ENCODE measurements at places on chromosomes 2 and 18.

GRCh38 chr2:193869564-193869963 lies 1674.8 kb upstream of the TMEFF2 start:
- DNase-seq = no peak

GRCh38 chr2:178674122-178674521 lies 133.1 kb downstream of the TTN start:
- no peak for DNase-seq

DNA sequence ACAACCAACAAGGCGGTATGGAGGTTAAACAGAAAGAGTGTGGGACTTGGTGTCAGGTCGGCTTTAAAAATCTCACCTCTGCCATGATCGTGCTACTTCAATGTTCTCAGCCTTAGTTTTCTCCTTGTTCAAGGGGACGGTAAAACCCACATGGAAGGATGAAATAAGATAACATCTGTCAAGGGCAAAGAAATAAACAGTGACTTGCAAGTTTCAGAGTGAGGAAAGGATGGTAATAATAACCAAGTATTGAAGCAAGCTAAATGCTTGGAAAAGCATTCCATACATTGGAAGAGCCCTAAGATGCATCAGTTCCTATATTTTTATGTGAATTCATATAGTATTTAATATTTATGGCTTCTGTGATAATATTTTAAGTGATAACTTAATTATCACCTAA lies 29.8 kb upstream of the LMAN1 start:
- DNase-seq = no peak

- DNase-seq = peak; percentile 96
Observed at GRCh38 chr2:144950899-144951560, 431.1 kb upstream of the ZEB2 start.

DNA sequence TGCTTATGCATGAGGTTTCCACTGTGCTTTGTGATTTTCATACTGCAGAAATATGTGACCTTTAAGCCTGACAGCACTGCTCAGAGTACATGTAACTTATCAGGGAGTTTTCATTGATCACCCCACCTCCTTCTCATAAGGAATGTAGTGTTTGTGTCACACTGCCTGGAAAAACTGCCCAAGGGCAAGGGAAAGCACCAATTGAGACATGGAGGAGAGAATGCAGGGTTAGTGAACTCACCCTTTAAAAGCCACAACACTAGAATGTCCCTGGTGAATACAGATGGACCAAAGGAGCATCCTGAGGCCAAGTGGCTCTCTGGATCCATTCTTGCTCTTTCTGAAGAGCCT lies 147.2 kb upstream of the SPATS2L start:
- no peak for DNase-seq

DNA sequence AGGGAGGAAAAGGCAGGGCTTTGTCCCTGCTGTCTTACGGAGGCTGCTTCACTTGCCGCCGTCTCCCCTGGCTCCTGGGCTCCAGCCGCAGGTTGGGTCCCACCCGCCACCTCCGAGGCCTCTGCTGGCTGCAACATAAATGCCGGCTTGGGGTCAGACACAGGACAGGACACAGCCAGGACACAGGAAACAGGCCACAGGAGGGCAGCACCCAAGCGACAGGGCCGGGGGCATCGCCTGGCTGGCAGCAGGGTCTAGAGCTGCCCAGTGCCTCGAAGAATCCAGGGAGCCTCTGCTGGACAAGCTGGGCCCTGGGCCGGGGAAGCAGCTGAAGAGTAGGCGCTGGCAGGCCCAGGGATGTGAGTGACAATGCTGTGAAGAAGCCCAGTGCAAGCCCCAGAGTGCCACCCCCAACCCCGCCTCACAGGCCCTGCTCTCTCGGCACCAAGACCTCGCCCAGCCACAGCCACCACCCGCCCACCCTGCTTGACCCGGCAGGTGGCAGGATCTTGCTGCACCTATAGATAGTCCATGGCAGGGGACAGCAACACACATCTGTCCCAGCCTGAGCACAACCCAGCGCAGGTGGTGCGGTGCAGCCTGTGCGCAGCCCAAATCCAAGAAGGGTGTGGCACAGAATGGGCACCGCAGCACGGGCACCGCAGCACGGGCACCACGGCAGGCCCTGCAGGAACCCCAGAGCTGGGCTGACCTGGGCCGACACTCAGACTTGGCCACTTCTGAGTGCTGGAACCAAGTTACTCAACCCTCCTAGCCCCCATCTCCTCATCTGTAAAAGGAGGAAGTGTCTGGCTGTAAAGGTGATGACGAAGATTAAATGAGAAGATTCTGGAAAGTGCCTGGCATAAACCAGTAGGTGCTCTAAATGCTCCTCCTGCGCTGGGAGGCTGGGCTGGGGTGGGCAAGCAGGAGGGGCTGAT lies 55.6 kb downstream of the BIN1 start:
- no peak for DNase-seq

- no peak for DNase-seq
Observed at GRCh38 chr2:204359076-204359475, 186.2 kb upstream of the PARD3B start.

DNA sequence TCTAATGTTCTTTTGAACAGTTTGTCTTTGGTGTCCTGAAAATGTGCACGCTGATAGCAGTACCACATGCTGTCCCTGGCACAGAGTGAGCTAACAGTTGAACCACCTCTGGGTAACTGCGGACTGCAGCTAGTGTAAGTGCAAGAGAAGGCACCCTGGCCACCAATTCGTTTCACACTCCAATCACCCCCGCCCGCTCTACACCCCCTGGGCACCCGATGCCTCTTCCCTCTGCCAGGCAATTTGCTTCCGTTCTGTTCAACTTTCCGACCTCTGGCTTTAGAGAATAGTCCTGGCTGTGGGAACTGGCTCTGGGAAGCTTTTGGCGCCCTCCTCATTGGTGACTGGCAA lies 1.4 kb downstream of the DOCK10 start:
- DNase-seq = no peak

DNA sequence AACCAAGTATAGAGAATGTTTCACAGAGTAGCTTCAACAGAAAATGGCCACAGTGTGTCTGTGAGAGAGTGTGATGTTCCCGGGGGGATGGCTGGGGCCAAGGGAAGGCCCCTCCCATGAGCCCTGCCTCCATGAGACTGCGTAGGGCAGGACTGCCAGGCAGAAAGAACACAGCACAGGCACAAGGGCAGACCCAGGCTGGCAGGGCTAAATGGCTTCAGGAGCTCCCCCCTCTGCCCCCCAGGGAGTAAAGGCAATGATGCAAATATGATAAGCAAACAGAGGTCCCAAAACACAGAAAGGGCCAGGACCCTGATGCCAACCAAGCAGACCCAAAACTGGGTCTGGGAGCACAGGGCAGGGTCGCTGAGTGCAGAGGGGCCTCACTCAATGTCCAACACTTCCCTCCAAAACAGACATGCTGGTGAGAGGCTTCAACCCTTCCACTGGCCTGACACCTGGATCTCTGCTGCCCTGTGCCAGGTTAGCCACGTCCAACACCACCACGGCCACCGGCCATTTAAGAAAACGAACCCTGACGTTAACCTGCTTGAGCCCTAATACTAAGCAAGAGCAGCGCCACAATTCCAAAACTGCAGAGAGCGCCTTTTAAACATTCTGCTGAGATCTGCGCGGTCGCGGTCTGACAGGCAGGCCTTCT lies 90.3 kb downstream of the HDAC4 start:
- DNase-seq = no peak

DNA sequence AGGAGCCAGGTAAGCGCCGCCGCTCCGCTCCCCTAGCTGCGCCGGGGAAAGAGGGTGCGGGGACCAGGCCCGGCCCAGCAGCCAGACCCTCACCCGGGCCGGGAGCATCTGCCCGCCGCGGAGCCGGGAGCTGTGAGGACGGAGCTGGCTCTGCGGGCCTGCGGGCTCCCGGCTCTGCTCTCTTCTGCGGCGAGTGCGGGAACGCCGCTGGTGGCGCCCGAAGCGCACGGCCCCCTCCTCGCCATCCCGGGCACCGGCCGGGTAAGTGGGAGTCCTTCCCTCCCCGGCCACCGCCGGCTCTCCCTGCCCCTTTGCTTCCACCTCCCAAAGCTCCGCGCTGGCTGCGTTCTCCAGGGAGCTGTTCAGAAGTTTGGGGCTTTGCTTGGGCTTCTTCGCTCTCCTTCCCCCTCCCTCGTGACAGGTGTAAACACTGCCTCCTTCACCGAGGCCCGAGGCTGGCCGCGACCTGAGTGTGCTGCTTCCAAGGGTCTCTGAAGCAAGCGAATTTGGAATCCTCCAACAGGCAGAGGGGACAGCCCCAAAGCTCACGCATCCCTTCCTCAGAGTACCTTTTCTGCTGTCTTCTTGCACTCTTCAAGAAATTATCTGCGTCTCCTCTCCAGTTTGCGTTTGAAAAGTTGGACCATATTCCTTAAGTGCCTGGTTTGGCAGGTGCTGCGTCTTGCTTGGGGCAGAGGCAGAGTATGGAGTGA lies 632 bp downstream of the AFTPH start:
- DNase-seq = peak; percentile 5

DNA sequence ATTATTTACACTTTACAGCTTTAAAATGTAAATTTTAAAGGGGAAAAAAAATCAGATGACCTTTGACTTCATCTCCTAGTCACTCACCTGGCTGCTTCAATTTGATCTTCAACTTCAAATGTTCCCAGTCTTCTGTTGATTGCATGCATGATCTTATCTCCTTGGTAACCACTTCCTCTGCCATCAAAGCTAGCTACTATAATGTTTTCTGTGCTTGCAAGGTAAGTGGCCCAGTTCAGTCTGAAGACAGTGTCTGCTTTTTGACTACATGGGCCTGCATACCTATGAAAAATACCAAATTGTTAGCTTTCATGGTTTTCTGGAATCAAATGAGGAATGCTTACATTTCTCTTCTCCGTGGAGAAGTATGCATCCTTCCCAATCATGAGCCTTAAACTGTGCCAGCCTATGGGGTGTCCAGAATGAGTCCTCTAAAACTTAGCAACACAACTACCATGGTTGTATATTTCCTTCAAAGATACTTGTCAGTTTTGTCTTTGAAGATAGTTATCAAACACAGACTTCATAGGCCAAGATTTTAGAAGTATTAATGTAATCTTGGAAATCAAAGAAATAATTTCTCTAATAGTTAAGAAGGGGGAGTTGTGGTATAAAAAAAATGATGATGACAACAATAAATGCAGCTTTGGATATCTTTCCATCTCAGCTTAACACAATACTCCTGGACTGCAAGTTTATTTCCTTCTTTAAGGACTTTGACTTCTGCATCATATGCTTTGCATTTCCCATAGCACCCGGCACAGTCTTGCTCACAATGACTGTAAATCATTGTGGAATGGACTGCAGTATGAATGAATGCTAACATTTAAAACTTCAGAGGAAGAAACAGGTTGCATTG lies 62.1 kb downstream of the DPP4 start:
- no peak for DNase-seq

GRCh38 chr18:28183418-28184078 lies 6.6 kb upstream of the CDH2 start:
- peak; percentile 45 for DNase-seq

- peak; percentile 30 for DNase-seq
Observed at GRCh38 chr2:159855557-159856061, 57.6 kb upstream of the CD302 start.

- DNase-seq = peak; percentile 96
Observed at GRCh38 chr2:102141011-102141943, 1.3 kb upstream of the IL1R1 start.

DNA sequence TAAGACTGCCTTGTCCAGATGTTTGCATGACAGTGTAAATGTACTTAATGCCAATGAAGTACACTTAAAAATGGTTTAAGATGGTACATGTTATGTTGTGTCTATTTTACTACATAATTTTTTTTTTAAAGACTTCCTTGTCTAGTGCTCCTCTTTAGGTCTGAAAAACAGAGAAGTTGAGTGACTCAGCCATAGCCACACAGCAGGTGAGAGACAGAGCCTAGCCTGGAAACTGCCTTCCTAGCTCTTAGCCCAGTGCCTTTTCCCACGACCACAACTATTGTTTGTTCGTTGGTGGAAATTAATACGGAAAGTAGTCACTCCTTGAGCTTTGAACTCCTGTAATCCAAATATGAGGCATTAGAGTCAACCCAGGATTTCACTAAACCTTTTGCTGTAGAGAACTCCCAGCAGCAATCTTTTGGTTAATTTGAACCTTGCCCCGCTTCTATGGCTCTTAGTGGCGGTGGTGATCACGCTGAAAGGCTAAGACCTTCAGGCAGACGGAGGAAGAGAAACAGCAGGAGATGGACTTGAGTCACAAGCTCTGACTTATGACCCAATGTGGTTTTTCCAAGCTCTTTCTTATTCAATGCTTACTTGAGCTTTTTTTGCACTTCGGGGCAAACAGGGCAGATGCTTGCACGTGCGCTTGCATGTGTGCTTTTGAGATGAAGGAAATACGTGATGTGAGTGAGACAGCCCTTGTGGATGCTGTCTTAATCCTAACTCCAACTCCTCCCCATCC lies 21.2 kb downstream of the TRIB2 start:
- no peak for DNase-seq

- no peak for DNase-seq
Observed at GRCh38 chr18:44198612-44199284, 481.9 kb upstream of the SETBP1 start.

- no peak for DNase-seq
Observed at GRCh38 chr2:232662486-232663260, 29.3 kb downstream of the EFHD1 start.

DNA sequence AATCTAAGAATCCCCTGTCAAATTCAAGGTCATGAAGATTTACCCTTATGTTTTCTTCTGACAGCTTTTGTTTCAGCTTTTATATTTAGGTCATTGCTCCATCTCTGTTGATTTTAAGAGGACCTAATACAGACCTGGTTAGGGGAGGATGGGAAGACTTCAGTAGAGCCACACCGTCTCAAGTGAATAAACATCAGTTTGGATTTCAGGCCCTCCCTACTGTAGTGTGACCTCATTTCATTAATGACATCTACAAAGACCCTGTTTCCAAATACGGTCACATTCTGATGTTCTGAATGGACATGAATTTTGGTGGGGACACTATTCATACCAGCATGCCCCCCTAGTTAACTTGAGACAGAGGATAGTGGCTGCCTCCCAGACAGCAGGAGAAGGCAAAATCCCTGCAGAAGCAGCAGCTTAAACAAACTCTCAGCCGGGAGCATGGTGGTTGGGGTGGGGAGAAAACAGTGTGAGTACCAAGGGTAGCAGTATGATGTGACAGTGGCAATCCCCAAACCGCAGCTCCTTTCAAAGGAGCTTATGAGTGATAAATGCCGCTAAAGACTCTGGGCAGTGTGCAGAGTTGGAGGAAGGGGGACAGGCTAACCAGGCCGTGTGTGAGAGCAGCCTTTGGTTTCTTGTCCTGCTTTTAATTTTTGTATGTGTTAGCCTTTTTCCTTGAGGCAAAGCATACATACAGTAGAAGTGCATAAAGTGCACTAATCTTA lies 65.9 kb upstream of the TNP1 start:
- no peak for DNase-seq

- no peak for DNase-seq
Observed at GRCh38 chr18:62741584-62741983, 26.2 kb downstream of the PHLPP1 start.

GRCh38 chr18:46630160-46630559 lies 26.9 kb downstream of the LOXHD1 start:
- DNase-seq = no peak

DNA sequence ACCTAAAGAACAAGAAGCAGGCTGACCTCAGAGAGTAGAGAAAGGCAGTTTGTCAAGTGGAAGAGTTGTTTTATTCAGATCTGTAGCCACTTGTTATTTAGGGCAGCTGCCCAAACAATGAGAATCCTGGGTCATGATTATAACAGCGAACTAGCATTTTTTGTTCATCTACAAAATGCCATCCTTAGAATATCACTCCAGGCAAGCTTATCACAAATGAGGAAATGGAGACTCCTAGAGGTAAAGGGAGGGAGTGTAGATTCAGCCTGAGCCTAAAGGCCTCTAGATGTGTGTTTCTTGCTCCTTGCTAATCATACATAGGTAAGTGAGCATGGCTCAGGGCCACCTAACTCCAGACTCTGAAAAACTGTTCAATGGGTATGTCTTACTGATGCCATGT lies 126.1 kb downstream of the HNMT start:
- peak; percentile 73 for DNase-seq

GRCh38 chr2:170944545-170944944 lies 15.5 kb downstream of the GORASP2 start:
- DNase-seq = no peak

Measured in fibroblast of the aortic adventitia (primary cell).